ENCODE measurements at places on chromosomes 2 and 18.
A peak's percentile ranks its signal among the peaks of the same experiment; 100 is the strongest.

DNA sequence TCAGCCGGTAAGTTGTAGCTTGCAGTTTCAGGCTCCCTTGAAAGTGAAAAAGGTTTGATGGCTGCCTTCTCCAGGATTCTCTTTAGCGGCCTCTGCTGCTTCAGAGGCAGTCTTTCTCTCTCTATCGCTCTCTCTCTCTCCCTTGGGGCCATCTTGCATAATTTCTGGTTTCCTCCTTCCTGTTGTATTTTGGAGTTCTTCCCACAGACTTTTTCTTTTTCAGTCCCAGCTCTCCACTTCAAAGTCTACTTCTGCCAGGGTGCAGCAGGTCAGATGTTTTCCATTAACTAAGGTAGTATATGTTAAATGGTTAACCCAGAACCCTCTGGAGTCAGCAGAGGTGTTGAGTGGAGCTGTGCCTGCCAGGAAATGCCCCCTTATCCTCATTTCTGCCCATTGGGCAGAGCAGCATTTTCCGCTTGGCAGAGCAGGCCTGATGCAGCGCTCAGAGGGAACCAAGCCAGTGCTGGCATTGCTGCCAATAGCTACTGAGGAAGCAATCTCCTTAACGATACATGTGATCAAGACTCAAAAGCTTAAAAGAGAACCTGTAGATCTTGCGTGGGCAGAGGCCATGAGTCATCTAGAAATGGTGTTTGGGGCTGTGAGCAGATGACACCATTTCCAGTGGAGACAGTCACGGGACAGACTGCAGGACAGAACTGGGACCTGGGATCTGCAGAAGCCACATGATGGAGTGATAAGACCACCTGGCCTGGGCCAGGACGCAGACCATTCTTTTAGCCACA lies 20.8 kb downstream of the DBI start:
- DNase-seq = no peak

DNA sequence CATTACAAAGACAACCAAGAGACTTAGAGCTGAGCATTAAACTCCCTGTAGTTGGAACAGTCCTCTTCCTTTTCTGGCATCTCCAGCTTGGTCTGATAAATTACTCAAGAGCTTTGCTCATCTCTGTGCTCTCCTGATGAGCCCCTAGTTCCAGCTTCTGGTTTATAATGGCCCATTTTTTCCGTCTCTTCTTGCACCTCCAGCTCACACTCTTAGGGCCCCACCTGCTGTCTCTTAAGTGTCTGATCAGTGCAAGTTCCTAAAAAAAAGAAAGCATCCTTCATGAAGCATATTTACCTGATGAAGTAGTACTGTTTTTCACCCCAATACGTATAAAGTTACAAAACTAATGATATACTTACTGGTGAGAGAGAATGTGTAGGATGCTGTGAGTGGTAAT lies 822.9 kb downstream of the RNF144A start:
- no peak for DNase-seq

DNA sequence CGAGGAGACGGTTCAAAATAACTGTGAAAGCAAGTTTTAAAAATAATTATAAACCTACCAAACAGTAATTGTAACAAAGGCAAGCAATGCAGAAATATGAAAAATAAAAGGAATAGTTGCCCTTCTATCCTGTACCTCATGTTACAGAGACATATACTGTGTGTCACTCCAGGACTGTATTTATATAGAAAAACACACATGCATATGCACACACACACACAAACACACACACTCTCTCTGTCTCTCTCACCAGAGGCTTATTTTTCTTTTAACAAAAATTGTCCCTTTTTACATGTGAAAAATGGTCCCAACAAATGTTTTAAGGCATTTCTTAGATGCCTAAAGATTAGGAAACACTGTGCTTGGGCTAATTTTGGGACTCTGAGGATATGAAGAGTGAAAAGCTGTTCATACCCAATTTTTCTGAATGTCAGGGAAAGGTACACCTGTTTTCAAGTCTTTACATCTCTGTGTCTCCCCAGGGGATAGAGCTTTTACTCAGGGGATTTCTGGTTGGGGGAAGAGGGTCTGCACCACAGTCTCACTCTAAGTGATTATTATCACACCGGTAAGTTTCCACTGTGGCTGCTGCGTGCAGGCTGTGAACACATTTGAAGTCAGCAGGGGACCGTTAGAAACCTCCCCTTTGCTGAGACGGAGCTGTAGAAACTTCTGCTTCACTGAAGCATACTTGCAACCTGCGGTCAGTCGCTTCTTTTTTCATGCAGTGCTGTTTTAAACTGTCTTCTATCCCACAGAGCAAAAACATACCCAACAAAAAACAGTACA lies 51.4 kb upstream of the SPAG16 start:
- no peak for DNase-seq

DNA sequence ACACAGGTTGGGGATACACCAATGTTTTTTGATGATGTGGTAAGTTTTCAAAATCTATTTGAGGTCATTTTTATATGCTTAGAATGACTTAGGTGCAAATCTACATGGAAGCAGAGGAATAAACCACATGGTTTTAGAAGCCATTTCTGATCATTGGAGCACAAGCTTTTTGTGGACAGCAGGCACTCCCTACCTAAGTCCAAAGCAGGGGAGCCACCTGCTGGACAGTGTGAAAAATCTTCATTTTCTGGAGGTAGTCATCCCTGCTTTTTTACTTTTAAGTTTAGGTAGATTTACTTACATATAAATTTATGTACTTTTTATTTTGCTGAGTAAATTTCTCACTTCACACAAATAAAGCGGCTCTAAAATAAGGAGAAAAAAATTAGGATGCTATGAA lies 323.2 kb downstream of the PLCL1 start:
- DNase-seq = no peak

- no peak for DNase-seq
Observed at GRCh38 chr2:149692961-149693396, 105.4 kb upstream of the MMADHC start.

GRCh38 chr18:72091369-72091768 lies 452.8 kb downstream of the CBLN2 start:
- DNase-seq = no peak

GRCh38 chr18:45554389-45554737 lies 60.9 kb upstream of the SLC14A2 start:
- no peak for DNase-seq

GRCh38 chr2:111897924-111898702 lies at the start of gene MERTK:
Gene MERTK (plus strand): TSS chr2:111898607. CDS start chr2:111898736, 129 bp downstream.
- no peak for DNase-seq

GRCh38 chr2:142938240-142938639 lies 60.8 kb downstream of the KYNU start:
- DNase-seq = no peak

- no peak for DNase-seq
Observed at GRCh38 chr2:82811946-82812345, 1647.1 kb downstream of the SUCLG1 start.

- peak; percentile 51 for DNase-seq
Observed at GRCh38 chr2:59249441-59250306, 1008.5 kb upstream of the FANCL start.

GRCh38 chr2:12008425-12009061 lies 262.1 kb downstream of the LPIN1 start:
- no peak for DNase-seq

DNA sequence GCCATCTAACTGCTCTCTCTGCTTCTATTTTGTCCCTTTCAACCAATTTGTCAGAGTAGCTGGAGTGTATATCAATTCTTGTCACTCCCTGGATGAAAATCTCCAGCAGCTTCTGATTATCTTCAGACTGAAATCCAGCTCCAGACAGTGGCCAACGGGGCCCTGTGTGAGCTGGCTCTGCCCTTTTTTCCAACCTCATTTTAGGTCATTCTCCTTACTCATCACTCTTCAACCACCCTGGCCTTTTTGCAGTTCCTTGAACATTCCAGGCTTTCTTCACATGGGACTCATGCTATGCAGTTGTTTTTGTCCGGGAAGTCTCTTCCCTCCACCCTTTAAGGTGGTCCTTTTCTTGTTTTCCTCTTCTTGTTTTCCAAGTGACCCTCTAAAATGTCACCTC lies 15.4 kb upstream of the FAP start:
- DNase-seq = no peak

- DNase-seq = no peak
Observed at GRCh38 chr2:81195017-81195773, 890.6 kb upstream of the LRRTM1 start.

- peak; percentile 22 for DNase-seq
Observed at GRCh38 chr18:59900222-59901128, 679 bp downstream of the PMAIP1 start.

GRCh38 chr2:209526561-209526960 lies 102.7 kb downstream of the MAP2 start:
- no peak for DNase-seq

GRCh38 chr2:144707736-144708326 lies 187.9 kb upstream of the ZEB2 start:
- DNase-seq = no peak

DNA sequence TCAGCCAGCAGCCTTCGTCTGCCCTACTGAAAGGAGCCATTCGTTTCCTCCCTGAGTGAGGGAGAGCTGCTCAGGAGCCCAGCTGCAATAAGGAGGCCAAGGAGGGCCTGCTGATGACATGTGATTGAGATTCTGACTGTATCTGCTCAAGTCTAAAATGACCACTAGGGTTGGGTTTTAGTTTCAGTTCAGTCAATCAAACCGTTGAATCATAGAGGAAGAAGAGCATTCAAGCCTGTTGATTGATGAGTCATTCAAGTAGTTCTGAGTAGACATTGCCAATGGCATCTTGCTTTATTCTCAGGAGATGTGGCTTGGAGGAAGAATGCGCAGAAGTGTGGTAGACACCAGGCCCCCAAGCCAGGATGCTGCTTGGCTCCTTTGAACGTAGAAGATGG lies 19.9 kb upstream of the BCL2L11 start:
- no peak for DNase-seq

DNA sequence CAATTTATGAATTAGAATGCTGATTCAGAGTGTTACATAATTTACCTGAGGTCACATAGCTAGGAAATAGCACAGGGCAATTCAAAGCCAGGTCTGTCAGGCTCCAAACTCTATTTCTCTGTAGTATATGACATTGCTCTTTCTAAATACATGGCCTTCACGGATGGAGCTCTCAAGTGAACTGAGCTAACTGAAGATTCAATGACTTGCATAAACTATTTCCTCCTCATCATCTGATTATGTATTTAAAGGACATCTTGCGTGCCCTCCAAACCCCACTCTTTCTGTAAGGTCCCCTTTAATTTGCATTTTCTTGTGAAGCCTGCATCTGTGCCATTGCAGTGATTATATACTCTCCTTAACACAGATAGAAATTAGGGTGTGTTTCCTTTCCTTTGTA lies 537.4 kb upstream of the VRK2 start:
- no peak for DNase-seq

GRCh38 chr18:963276-963675 lies 58.6 kb downstream of the ADCYAP1 start:
- DNase-seq = no peak

GRCh38 chr2:67752969-67753368 lies 309.8 kb downstream of the C1D start:
- DNase-seq = no peak

DNA sequence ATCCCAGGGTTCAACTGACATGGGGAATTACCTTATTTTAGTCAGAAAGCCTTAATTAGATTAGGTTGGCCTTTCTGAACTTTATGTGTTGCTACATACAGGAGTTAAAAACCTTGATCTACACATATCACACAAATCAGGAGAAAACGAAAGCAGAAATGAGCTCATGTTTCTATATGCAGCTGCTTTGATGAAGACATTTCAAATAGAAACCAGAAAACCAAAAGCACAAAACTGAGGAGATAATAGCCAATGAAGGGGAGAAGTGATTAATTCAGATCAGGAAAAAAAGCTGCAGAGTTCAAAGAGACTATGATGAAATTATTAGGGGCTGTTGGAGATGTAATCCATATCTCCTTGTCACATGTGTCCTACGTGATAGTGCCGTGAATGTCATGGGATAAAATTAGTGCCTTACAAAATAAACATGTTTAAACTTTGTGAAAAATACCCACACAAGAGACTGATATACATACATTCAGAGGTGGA lies 255.0 kb downstream of the CAMKMT start:
- no peak for DNase-seq

- DNase-seq = no peak
Observed at GRCh38 chr18:58639751-58640427, 11.0 kb upstream of the ALPK2 start.

DNA sequence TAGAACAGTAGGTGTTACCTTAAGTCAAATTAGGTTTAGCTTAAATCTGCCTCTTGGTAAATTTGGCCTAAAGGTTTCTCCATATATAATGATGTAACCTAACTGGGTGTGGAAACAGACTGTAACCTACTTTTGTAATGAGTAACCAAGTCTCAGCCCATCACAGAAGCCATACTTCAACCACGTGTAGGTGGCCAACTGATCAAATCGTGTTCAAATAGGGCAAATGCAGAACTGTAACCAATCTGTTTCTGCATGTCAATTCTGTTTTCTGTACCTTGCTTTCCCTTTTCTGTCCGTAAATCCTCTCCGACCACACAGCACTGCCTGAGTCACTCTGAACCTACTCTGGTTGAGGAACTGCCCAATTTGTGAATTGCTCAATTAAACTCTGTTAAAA lies 34.0 kb upstream of the PLA2R1 start:
- no peak for DNase-seq

DNA sequence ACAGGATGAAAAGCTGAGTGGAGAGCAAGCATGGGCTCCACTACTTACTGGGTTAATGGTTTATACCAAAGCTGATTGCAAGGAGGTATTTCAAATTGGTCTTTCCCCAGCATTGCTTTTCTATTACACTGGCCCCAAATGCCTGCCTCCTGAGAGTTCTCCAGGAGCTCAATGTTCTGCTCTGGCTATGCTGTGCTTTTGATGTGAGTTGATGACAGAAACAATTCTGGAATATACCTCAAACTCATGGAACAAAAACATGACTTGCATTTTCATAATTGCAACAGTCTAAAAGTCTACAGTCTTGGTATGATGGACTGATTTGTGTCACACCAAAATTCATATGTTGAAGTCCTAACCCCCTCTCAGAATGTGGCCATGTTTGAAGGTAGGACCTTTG lies 258.0 kb downstream of the CDH20 start:
- no peak for DNase-seq

DNA sequence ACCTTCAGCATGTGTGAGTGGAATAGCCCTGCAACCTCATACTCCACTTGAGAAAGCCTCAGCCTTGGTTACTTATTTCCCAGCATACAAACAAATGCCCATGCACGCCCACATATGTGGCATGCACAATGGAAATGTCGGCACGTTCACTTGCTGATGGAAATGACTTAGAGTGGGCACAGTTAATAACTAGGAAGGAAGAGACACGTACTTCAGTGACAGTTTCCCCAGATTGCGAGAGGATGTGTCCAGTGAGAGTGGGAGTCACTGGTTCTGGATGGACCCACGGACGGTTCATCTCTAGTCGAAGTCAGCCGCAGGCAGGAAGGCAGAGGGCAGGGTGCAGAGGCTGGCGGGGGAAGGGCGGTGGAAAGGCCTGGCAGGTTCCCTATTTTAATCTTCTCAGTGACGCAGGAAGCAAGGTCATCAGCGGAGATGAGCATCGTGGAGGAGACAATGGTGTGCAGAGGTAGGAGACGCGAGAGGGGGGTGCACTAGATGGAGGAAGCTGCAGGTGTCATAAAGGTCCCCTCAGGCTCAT lies 350.7 kb upstream of the MYT1L start:
- DNase-seq = no peak

All from NCI-H187 treated with DMSO at 0.1 percent for 48 hours (cell line).